Hepatocyte (in vitro differentiated cells): ENCODE measurements at places on chromosomes 2 and 18. TPM values are rescaled to one million over a fixed set of nuclear protein-coding genes. Genes with fewer than 3 reads are reported as not detected.

DNA sequence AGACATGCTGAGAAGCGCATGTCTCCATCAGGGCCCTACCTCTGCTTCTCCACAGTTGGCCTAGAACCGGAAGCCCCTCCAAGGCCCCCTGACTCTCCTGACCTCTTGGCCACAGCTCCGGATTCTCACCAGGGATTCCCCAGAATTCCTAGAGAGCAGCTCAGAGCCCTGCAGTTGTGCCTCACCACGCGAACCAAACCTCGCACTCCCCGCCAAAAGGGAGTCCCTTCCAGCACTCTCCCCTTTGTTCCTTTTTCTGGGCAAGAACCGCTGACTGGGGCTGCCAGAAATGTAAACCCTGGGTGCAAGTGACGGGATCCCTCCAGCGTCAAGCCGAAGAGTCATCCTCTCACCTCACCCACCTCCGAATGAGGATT is 36.7 kb downstream of the AFF3 start:
- peaks cover 29% of the 10 kb centered on the region for H3K27me3 ChIP-seq
- H3K4me1 ChIP-seq, result peaks cover 17% of the 10 kb centered on the region
- no peak for DNase-seq
- no peak overlapping the region for H3K4me3 ChIP-seq
- H3K36me3 ChIP-seq, result no peaks in the 10 kb centered on the region

GRCh38 chr2:220703279-220703678 is 868.8 kb downstream of the EPHA4 start:
- H3K36me3 ChIP-seq, result no peaks in the 10 kb centered on the region
- DNase-seq, result no peak
- no peak overlapping the region for H3K27ac ChIP-seq
- no peak overlapping the region for H3K4me3 ChIP-seq
- H3K4me1 ChIP-seq, result no peaks in the 10 kb centered on the region

- H3K4me1 ChIP-seq, result no peaks in the 10 kb centered on the region
- no peak overlapping the region for H3K4me3 ChIP-seq
- no peaks in the 10 kb centered on the region for H3K27me3 ChIP-seq
- no peak overlapping the region for H3K27ac ChIP-seq
- DNase-seq, result no peak
- no peaks in the 10 kb centered on the region for H3K36me3 ChIP-seq
These were observed 50.5 kb downstream of the HNRNPLL start for GRCh38 chr2:38552259-38552658.

DNA sequence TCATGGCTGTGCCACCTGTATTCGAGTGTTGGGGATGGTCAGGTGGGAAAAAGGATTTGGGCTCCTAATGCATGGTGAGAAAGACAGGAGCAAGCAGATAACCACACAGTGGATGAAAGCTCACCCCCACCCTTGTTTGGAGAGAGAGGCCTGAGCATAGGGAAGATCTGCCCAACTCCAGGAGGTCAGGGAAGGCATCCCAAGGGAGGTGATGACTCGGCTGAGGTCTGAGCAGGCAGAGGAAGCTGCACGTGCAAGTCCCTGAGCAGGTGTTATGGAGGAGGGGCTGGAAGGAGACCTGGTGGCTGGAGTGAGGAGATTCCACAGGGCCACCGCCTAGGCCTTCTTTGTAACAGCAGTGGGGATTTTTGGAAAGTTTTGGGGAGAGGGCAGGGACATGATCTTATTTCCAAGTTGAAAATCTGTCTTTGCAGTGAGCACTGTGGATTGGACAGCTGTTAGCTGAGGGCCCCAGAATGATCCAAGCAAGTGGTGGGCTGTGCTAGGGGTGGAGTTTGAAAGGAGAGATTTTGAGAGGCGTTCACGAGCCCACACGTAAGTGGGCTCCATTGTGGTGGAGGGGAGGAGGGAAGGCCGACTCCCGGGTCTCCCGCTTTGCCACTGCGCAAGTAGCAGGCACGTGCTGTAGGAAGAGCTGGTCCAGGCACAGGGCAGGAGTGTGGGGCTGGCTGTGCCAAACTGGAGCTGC is 228.5 kb downstream of the GLI2 start:
- H3K4me3 ChIP-seq, result no peak overlapping the region
- no peak overlapping the region for H3K27ac ChIP-seq
- H3K27me3 ChIP-seq, result no peaks in the 10 kb centered on the region
- no peak for DNase-seq
- no peaks in the 10 kb centered on the region for H3K36me3 ChIP-seq

DNA sequence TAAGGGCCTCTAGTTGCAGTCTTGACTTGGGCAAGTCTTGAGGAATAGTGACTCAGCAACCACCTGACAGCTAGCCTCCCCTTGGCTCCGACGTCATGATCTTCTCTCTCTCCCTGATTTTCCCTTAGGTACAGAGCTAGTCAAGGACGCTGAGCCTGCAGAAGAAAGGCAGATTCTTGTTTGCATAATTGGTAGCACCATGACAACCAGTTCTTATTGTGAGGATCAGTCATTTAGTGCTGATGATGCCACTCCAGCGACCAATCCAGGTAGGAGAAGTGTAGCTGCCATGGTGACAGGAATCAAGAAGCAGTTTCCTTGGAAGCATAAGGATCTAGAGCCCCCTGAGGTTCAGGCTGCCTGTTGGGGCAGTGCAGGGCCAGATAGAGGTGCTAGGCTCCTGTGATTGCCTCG is 2.8 kb upstream of the RESP18 start:
- H3K27me3 ChIP-seq, result peaks cover 53% of the 10 kb centered on the region
- no peaks in the 10 kb centered on the region for H3K4me1 ChIP-seq
- no peaks in the 10 kb centered on the region for H3K36me3 ChIP-seq
- no peak overlapping the region for H3K4me3 ChIP-seq
- H3K27ac ChIP-seq, result no peak overlapping the region
- DNase-seq, result no peak

- H3K4me1 ChIP-seq, result peaks cover 14% of the 10 kb centered on the region
- H3K36me3 ChIP-seq, result no peaks in the 10 kb centered on the region
- DNase-seq, result no peak
- no peak overlapping the region for H3K27ac ChIP-seq
- H3K4me3 ChIP-seq, result no peak overlapping the region
These were observed 16.9 kb downstream of the CASP10 start for GRCh38 chr2:201199847-201200246.

DNA sequence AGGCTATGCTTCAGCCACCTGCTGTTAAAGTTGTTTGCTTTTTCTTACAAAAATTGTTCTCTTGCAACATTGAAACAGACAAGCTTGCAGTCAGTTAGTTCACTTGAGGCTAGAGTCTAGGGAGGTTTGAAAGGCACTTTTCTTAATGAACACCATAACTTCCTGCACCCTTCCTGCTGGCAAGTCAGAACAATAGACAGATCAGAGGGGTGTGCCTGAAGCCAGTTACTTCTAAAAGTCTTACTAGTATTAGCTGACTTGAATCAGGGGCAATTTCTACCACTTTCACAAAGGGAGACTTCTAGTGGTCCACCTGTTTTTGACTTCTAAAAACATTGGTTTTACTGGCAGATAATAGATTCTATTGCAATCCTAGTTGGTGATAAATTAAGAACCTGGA is 367.4 kb upstream of the CDH20 start:
- no peak for DNase-seq
- no peaks in the 10 kb centered on the region for H3K4me1 ChIP-seq
- no peak overlapping the region for H3K27ac ChIP-seq
- H3K27me3 ChIP-seq, result no peaks in the 10 kb centered on the region
- H3K36me3 ChIP-seq, result no peaks in the 10 kb centered on the region

GRCh38 chr2:203763241-203763937 is 57.0 kb downstream of the CD28 start:
- H3K27me3 ChIP-seq, result no peaks in the 10 kb centered on the region
- H3K36me3 ChIP-seq, result no peaks in the 10 kb centered on the region
- H3K4me1 ChIP-seq, result no peaks in the 10 kb centered on the region
- no peak for DNase-seq
- H3K4me3 ChIP-seq, result no peak overlapping the region
- H3K27ac ChIP-seq, result no peak overlapping the region

GRCh38 chr2:13919981-13920382 is 712.5 kb upstream of the LRATD1 start:
- DNase-seq, result no peak
- no peaks in the 10 kb centered on the region for H3K27me3 ChIP-seq
- H3K4me1 ChIP-seq, result no peaks in the 10 kb centered on the region
- no peaks in the 10 kb centered on the region for H3K36me3 ChIP-seq
- no peak overlapping the region for H3K27ac ChIP-seq
- H3K4me3 ChIP-seq, result no peak overlapping the region

DNA sequence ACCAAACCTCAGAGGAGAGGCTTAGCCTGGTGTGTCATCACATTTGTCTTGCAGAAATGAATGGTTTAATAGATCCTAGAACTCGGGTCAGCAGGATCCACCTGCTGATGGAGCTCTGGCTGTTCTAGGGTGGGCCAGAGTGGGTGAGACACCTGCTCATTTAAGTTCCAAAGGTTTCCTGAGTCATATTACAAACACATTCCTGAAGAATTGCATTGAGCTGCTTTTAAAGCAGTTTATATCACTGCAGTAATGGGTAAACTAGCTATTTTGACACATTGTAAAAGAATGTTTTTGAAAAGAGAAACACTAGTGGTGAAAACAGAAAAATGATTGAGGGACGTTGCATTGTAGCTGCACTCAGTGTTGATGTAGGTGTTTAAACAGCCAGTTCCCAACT is 175.3 kb upstream of the TCF4 start:
- peak; percentile 59 for DNase-seq
- H3K4me3 ChIP-seq, result no peak overlapping the region
- H3K36me3 ChIP-seq, result no peaks in the 10 kb centered on the region
- H3K27me3 ChIP-seq, result no peaks in the 10 kb centered on the region
- H3K4me1 ChIP-seq, result peaks cover 23% of the 10 kb centered on the region

GRCh38 chr2:62725712-62726055 is 20.2 kb downstream of the EHBP1 start:
- H3K27ac ChIP-seq, result no peak overlapping the region
- H3K4me1 ChIP-seq, result no peaks in the 10 kb centered on the region
- H3K27me3 ChIP-seq, result no peaks in the 10 kb centered on the region
- no peak for DNase-seq
- no peak overlapping the region for H3K4me3 ChIP-seq

PPIL3 gene
- 56.6 and 59.0 TPM in 2 replicates for total RNA-seq

GAREM2 gene
- total RNA-seq, result 4.7 TPM in 2 replicates

FAP gene
- total RNA-seq, result 44.5 and 67.8 TPM in 2 replicates

C2orf49 gene
- total RNA-seq, result 16.3 and 19.6 TPM in 2 replicates

LRP2 gene
- 33.8 and 38.3 TPM in 2 replicates for total RNA-seq
